ENCODE measurements at places on chromosomes 16 and 17. TPM values are rescaled to one million over a fixed set of nuclear protein-coding genes. Genes with fewer than 3 reads are reported as not detected.

DNA sequence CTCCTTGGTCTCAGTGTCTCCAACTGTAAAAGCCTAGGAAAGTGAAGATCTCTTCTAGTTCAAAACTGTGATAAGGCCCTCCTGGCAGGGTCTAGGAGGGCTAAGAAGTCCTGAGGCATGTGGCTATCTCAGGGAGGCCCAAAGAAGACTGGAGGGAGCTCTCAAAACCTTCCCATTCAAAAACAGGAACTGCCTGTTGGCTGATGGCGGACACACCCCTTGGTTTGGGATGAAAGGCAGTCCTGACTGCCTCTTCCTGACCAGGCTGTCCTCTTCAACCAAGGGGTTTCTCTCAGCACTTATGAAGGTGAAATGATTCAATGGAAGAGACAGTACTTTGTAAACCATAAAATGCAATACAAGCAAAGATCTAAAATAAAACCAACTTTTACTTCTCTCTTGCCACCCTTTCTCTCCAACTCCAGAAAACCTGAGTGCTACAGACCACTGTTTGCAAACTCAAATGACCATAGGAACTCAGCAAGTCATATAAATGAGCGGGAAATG is 4.7 kb downstream of the ZNF764 start:
- DNase-seq: no peak

GRCh38 chr16:9816644-9817043 is 365.6 kb downstream of the GRIN2A start:
- DNase-seq: no peak

The CA5A gene
- total RNA-seq: not detected

DNA sequence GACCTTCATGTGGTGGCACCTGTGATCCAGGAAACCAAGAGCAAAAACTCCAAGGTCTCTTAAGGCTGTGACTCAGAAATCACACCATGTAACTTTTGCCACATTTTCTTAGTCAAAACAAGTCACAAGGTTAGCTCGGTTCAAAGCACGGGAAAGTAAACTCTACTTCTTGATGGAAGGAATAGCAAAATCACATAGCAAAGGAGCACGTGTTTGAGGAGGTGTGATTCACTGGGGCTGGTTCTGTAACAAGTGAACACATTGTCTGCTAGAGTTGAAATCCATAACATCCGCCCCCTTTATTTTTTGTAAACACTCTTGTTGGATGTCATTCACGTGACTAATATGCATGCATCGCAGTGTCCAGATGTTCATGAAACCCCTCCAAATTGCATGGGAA is 415.0 kb upstream of the MAF start:
- no peak for DNase-seq

- DNase-seq: no peak
Observed at GRCh38 chr16:17334096-17334495, 136.7 kb downstream of the XYLT1 start.

DNA sequence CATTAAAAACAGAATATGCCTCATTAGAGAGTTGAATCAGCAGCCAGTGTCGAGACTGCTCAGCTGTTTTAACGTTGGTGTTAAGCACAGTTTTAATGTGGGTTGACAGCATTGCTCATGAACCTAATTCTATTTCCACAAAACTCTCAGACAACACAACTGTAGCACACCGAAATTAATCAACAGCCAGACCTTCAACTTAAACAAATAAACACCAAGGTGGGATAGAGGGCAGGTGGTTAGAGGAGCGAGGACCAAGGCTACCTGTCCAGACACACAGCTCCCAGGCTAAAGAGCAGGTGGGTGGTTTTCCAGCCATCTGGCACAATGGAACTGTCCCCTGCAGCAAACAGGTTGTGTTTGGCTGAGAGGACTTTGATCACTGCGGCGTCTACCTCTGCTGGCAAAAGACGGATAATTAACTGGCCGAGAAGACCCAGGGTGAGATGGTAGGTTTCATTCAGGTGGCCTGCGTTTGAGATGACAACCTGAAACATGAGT is 69.6 kb upstream of the ATP2A3 start:
- no peak for DNase-seq

The GOSR2 gene
- total RNA-seq: 45.4 TPM

GRCh38 chr17:27089929-27090247 is 204.0 kb upstream of the WSB1 start:
- DNase-seq: no peak

DNA sequence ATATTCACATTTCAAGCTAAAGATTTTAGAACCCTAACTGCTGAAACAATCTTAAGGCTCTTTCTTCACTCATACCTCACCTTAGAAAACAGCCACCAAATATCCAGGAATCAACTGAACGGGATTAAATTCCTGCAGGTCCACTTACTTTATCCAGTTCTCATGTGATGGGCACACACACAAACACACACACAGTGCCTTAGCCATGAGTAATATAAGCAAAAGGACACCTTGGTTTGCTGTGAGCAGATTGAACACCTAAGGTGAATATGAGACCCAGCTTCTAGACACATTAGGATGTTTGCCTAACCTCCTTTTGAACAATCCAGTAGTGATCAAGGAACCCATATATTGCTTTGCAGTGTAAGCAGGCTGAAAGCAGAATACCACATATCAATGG is 81.5 kb downstream of the TUBD1 start:
- DNase-seq: no peak

The SLC52A1 gene
- not detected for total RNA-seq

The TBC1D26 gene
- 0.12 TPM for total RNA-seq

The IRF8 gene
- not detected for total RNA-seq

GRCh38 chr17:29710520-29710884 is 87.8 kb upstream of the CORO6 start:
- DNase-seq: no peak

The TP53TG3 gene
- total RNA-seq: not detected

DNA sequence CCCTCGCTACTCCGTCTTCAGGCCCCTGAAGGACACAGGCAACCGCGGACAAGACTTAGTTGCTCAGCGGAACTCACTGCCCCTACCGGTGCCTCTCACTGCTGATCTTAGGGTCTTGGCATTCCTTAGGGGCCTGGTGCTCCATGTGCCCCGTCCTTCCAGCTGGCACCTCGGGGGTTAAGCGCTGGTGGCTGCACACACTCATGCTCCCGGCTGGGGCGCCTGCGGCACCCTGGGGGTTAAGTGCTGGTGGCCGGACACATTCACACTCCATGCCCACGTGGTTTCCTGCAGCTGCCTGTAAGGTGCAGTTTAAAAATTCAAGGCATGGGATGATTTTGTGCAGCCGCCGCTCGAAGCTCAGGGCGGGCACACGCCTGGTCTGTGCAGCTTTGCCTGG is 45.1 kb downstream of the BAIAP2 start:
- no peak for DNase-seq

GRCh38 chr16:17271687-17272086 is 199.1 kb downstream of the XYLT1 start:
- no peak for DNase-seq

DNA sequence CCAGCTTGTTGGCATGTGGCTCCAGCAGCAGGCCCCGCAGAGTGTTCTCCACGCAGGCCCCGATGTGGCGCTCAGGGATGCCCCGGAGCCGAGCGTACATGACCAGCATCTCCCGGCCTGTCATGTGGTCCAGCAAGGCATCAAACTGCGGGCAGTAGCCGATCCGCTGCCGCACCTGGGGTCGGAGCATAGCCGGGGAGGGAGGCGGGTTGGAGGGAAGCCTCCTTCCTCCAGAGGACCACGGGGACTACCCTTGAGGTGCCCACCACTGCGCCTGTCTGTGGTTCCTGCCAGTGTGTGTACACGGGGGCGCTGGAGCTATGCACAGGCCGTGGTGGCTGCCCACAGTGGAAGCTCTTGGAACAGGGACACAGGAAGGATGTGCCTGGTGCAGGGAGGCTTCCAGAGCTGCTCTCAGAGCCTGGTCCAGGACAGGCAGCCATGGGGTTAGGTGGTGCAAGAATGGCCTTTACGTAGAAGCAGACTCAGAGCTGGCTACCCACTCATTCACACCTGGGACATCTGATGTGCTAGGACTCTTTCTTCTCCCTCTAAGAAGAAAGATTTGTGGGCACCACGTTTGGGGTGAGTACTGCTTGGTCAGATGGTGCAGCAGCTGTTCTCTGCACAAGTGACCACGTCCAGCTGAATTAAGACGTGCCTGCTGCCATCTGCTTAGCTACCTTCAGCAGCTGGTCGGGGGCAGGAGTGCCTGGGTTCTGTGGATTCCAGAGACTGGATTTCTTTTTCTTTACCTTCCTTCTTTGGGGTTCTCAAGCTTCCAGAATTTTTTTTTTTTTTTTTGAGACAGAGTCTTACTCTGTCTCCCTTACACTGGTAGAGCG is 11.3 kb upstream of the RNPS1 start:
- no peak for DNase-seq

DNA sequence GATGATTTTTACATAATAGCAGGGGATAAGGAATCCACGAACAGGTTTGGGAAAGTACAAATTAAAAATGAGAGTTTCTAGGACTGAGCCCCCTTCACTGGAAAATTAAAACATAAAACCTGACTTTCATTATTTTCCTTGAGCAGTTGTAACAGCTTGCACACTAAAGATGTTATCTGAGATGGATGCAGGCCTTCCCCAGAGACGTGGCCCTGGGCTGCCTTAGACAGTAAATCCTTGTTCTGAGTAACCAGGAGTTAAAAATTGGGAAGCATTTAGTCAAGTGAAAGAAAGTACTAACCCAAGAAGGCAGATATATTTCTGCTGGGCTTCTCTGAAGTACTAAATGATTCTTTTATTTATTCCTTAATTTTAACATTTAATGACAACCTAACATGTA is 432.2 kb upstream of the KIF2B start:
- DNase-seq: no peak

- no peak for DNase-seq
Observed at GRCh38 chr17:77893144-77894044, 65.1 kb upstream of the TNRC6C start.

GRCh38 chr16:47646914-47647313 is 185.8 kb downstream of the PHKB start:
- no peak for DNase-seq

The CNTD1 gene
- 0.10 TPM for total RNA-seq

- no peak for DNase-seq
Observed at GRCh38 chr17:49193513-49194296, 16.7 kb downstream of the GNGT2 start.

- no peak for DNase-seq
Observed at GRCh38 chr17:64327201-64327930, 63.3 kb downstream of the PECAM1 start.

The TAT gene
- total RNA-seq: not detected

DNA sequence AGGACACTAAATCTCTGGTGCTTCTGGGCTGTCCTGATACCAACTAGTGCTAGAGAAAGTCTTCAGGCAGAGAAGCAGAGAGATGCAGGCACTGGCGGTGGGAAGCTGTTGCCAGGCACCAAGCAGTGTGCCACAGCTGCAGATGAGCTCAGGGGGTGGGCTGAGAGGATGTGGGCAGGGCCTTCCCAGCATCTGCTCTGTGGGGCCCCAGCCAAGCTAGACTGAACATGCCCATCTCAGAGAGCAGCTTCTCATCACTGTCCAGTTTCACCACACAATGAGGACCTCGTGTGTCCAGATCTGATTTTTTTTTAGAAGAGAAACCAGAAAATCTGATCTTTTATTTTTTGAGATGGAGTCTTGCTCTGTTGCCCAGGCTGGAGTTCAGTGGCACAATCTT is 17.1 kb downstream of the PSKH1 start:
- DNase-seq: peak; percentile 69

GRCh38 chr16:30112197-30113030 is 923 bp downstream of the GDPD3 start:
- peak; percentile 45 for DNase-seq

DNA sequence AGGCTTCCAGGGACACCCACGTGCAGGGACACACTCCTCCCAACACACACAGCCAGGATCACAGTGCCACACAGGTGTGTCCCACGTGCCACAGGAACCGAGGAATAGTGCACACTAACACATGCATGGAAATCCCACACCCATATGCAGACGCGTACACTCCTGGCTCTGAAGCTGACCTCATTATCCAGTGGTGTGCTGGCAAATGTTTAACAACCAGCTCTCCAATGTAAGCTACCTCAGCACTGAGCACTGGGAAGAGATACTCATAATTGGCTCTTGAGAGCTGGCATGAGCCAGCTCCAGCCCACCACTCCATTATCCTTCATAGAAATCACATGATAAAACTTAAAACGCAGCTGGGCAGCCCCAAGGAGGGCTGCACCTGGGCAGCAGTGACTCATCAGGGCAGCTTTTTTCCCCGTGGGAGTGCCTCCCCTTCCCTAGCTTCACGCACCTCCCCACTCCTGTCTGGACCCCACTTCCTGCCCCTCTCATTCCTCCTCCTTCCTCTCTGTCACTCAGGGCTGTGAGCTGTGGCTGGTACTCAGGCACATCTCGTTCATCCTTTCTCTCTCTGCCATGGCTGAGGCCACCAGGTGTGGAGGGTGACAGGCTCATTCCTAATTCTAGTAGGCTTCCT is 14.9 kb upstream of the TBX21 start:
- no peak for DNase-seq

The RAB26 gene
- total RNA-seq: 1.0 TPM

GRCh38 chr16:55242667-55243066 is 81.3 kb upstream of the IRX6 start:
- no peak for DNase-seq

All from SJCRH30 (cell line).